NCI-H524 (cell line): ENCODE measurements at places on chromosomes 12 and 14.
A peak's percentile ranks its signal among the peaks of the same experiment; 100 is the strongest.

- DNase-seq, result no peak
Measured at GRCh38 chr14:106622200-106622745, 1095.9 kb downstream of the TMEM121 start.

DNA sequence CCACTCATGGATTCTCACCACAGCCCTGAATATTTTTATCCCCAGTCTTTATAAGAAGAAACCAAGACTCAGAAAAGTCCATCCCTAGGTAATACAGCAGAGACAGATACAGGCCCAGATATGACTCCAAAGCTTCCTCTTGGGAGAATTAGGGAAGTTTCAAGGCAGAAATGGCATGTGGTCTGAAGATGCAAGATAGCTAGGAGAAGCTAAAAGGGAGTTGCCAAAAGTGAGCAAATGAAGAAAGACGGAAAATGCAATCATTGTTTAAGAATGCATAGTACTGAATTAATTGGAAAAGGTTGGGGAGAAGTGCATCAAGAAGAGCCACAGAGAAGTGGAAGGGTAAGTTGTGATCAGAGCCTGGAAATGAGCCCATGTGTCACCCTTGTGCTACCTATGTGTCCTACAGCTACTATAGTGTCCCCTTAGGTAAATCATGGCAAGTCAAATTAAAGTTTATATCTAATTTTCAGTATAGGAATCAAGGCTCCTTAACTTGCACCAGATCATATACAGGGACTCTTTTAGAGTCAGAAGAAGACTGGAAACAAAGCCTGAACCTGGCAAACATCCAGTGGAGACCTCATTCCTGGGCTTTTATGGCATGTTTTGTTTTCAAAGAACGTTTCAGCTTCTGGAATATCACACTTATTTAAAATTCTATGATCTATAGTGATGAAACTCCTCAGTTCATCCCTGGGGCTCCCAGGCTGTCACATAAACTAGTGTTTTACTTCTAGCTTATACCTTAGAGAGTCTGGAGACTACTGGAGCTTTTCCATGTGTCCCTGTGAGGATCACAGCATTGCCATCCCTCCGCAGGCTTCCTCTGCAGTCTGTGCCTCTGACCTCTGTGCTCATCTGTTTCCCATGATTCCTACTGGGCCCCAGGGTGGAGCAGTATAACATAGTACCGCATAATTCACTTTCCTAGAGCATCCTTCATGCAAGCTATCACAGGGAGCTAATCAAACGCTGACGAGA, 189.0 kb upstream of the CDKN3 start:
- no peak for DNase-seq

DNA sequence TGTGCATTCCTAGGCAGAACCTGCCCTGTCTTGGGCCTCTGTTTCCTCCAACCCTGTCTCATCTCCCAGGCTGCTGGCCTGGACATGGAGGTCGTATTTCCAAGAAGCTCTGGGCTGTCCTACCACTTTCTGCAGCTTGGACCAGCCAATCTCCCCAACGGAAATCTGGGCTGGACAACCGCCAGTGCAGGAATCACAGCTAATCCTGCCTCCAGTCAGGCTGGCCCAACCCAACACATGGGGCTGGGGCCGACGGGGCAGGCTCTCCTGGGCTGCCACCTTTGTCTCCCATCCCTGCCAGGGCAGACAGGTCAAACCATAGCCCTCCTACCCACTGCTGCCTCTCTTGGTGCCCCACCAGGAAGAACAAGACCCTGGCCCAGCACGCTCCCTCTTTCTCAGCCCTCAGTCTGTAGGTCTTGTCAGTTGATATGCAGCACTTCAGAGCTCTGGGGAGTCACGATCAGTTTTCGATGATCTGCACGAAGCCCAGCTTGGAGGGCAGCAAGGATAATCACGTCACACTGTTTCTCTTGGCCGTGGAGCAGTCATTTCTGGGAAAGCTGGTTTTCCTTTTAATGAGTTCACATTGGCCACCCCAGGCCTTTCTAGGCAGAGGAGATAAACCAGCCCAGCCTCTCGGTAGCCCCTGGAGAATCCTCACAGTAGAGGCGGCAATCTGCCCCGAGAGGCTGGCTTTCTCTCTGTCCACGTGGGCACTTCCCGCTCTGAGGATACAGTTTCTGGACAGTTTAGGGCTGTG, 195.2 kb upstream of the PRMT8 start:
- no peak for DNase-seq

DNA sequence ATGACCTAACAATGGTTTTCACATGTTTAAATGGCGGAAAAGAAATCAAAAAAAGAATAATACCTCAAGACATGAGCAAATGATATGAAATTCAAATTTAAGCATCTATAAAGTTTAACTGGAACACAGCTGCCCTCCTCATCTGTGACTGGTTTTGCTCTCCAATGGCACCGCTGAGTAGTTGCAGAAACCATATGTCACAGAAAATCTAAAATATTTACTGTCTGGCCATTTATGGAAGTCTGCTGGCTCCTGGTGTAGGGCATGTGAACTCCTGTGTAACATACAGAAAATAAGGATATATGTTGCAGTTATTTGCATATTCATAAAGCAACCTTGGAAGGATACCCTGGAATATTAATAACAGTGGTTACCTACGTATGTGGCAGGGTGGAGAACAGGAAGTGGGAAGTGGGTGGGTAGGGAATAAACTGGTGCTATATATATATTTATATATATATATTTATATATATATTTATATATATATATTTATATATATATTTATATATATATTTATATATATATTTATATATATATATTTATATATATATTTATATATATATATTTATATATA, 48.4 kb downstream of the LTBP2 start:
- DNase-seq, result no peak

GRCh38 chr12:3836641-3837040, 36.6 kb downstream of the PARP11 start:
- DNase-seq, result no peak

DNA sequence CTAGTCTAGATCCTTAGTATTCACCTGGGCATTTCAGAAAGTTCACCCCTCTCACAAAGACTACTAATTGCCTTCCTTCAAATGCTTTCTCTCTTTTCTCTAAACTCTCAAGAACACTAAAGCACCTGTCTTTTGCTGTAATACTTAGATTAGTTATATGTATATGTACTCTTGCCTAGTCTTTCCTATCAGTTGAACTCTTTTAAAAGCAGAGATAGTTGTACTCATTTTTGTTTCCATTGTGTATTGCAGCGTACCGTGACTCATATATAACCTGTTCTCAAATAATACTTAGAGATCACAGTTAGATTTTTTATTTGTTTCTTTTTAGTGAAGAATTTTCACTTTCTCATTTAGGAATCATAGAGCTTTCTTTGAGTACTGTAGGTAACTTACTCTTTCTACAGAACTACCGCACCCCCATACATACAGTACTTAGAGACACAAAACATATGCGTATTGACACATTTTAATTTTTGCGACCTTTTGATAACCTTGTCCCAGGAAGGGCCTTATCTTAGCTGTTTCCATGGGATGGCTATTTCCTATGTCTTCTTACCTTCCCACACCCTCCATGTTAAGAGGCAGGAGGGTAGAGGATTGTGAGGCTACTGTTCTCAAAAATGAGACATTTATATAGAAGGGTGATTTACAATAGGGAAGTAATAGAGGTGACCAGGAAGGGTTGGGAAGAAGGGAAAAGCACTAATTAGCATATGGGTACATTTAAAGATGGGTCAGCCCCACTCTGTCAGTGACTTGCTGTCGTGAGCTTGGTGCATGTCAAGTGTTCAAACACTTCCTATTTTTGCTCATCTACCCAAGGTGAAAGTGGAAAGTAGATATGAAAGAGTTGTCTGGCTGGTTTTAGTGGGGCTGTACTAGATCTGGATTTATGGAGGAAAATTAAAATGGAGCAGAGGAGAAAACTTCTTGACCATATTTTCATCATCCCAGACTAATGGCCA, 74.3 kb downstream of the PLEKHA5 start:
- no peak for DNase-seq

DNA sequence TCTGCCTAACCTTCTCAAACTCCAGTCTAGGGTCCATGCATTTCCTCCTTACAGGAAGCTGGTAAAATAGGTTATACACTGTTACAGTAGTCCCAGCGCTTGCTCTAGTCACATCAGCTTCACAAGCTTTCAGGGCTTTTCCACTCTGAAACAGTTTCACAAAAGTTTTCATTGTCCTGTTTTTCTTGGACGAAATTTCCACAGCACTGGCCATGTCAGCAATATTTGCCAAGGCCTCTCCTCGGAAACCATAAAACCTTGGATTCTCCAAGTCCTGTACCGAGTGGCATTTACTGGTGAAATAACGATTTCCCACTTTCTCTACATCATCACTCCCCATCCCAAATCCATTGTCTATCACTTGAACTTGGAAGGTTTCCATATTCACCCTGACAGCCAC, 2.1 kb downstream of the MLH3 start:
- DNase-seq, result no peak

GRCh38 chr14:96102081-96102856, 63.1 kb downstream of the C14orf132 start:
- no peak for DNase-seq

DNA sequence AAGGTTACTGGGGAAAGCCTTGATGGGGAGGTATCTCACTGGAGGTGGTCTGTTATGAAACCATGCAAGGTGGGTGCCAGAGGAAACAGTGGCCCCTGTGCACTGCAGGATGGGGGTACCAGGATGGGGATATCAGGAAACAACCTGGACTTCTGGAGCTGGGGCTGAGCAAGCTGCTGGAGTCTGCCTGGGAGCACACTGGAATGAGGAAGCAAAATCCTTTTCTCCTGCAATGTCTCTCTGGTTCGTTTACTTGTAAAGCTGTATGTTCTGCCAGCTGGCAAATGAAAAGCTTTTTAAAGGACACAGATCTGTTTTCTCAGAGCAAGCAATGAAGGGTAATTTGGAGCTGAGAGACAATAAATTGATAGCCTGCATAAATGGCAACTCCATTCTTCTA, 23.2 kb upstream of the SERPINA1 start:
- DNase-seq, result no peak

DNA sequence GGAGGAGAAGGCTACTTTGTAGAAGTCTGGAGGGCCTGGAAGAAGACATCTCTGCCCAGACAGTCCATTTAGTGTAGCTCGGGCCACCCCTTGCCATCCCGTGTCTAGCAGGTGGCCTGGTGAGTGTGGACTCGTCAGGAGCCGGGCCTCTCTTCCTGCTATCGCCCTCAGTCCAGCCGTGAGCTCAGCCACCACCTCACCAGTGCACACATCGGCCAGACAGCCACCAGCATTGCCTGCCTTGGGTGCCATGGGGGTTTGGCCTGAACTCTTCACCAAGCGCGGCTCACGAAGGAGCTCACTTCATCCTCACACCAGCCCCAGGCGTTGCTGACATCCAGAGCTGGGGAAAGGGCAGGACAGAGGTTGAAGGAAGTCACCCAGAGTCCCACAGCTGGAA, 19.6 kb upstream of the TRAF3 start:
- DNase-seq, result no peak

DNA sequence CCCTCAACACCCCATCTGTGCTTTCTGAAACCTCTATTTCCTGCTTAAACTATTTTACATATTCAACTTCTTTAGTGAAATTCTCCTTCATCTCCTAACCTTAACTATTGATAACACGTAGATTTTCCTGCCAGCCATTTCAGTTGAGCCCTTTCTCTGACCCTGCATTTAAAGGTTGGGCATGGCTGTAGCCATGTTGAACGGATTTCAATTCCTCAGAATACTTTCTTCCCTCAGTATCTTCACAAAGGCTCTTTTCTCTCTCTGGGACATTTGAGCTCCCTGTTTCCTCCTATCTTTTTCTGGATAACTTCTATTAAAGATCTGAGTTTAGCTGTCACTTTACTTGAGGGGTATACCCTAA, 1.2 kb downstream of the PPHLN1 start:
- no peak for DNase-seq

- DNase-seq, result no peak
Measured at GRCh38 chr12:26009593-26009992, 51.1 kb downstream of the RASSF8 start.

GRCh38 chr12:29148596-29148910, 525 bp upstream of the FAR2 start:
- DNase-seq, result peak; percentile 59
